ENCODE measurements at places on chromosomes 5 and 9.

DNA sequence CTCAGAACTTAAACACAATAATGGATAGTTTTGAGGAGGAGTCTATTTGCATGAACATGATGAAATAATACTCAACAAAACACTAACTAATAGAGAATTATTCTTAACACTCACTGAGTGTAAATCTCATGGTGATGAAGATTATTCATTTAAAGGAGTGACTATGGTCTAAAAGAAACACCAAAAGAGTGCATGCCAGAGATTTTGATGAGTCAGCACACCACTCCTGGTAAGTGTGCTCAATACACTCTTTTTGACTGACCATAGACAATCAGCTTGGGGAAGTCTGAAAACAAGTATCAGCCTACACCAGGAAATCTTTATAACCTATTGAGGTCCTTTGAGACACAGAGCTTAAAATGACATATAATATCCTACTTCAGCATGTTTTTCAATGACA, 6.8 kb upstream of the FST start:
- H3K4me1 ChIP-seq, result no peaks in the 10 kb centered on the region
- H3K27me3 ChIP-seq, result peaks cover 4% of the 10 kb centered on the region
- no peaks in the 10 kb centered on the region for H3K36me3 ChIP-seq
- H3K27ac ChIP-seq, result no peak overlapping the region
- no peak for DNase-seq
- H3K4me3 ChIP-seq, result no peak overlapping the region

DNA sequence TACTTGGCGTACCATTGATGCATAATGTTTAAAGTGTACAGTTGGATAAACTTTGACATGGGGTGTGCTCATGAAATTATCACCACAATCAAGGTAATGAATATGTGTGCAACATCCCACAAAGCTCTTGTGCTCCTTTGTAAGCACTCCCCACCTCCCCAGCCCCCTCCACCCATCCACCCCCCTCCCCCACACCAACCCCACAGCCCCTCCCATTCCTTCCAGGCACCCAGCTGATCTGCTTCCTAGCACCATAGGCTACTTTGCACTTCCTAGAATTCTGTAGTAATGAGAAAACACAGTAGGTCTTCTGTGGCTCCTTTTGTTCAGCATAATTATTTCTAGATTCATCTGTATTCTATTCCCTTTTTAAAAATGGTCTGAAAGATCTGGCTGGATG, 24.5 kb downstream of the FGD3 start:
- peaks cover 53% of the 10 kb centered on the region for H3K36me3 ChIP-seq
- peaks cover 28% of the 10 kb centered on the region for H3K4me1 ChIP-seq
- H3K27me3 ChIP-seq, result no peaks in the 10 kb centered on the region
- no peak for DNase-seq

- no peak overlapping the region for H3K27ac ChIP-seq
- H3K27me3 ChIP-seq, result no peaks in the 10 kb centered on the region
- H3K36me3 ChIP-seq, result no peaks in the 10 kb centered on the region
- H3K4me3 ChIP-seq, result no peak overlapping the region
- no peaks in the 10 kb centered on the region for H3K4me1 ChIP-seq
Measured at GRCh38 chr5:14250748-14251701, 107.9 kb downstream of the TRIO start.

DNA sequence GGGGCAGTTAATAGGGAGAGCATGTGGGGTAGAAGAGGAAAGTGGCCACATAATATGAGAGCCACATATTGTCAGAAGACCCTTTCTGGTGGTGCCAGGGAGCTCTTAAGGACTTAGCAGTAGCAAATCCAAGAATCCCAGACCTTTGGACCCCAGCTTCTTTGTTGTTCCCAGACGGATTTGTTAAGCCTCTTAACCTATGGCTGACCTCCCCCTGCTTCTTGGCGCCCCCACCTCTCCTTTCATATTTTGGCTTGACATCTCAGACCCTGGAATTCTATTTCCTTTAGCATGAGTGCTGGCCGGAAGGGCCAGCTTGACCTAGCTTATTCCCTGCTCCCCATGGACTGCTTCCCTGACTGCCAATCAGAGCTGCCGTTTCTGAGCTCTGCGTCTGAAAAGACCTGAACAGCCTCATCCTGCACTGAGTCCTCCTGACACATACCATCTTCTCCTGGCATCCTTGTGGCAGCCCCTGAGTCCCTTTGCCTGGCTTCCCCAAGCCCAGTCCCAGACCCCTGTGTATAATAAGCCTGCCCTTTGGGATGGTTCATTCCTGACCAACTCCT, 116.3 kb downstream of the PRKACG start:
- H3K4me1 ChIP-seq, result peaks cover 33% of the 10 kb centered on the region
- no peaks in the 10 kb centered on the region for H3K27me3 ChIP-seq
- H3K4me3 ChIP-seq, result no peak overlapping the region
- no peak for DNase-seq
- peak overlapping the region; percentile 96 for H3K27ac ChIP-seq

GRCh38 chr5:118894709-118895108, 93.6 kb downstream of the DTWD2 start:
- H3K27ac ChIP-seq, result no peak overlapping the region
- no peak overlapping the region for H3K4me3 ChIP-seq
- H3K4me1 ChIP-seq, result no peaks in the 10 kb centered on the region

DNA sequence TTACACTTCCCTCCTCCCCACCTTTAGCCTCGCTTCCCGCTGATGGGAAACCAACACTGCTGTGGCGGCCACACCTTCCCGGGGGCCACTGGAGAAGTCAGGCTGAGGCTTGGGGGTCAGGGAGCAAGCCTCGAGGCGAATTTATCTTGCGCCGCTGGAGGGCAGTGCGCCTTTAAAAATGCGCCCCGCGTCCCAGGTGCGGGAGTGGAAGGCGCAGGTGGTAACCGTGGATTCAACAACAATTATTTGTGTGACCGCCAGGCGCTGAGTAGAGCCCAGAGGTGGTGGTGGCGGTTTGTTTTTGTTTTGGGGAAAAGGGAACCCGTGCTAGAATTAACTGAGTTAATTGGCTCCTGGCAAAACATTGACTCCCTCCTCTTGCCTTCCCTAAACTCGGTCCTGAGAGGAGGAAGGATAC, 1.1 kb downstream of the CFAP77 start:
- peaks cover 35% of the 10 kb centered on the region for H3K27me3 ChIP-seq
- no peak overlapping the region for H3K4me3 ChIP-seq
- DNase-seq, result peak; percentile 60
- H3K4me1 ChIP-seq, result peaks cover 17% of the 10 kb centered on the region
- no peaks in the 10 kb centered on the region for H3K36me3 ChIP-seq

DNA sequence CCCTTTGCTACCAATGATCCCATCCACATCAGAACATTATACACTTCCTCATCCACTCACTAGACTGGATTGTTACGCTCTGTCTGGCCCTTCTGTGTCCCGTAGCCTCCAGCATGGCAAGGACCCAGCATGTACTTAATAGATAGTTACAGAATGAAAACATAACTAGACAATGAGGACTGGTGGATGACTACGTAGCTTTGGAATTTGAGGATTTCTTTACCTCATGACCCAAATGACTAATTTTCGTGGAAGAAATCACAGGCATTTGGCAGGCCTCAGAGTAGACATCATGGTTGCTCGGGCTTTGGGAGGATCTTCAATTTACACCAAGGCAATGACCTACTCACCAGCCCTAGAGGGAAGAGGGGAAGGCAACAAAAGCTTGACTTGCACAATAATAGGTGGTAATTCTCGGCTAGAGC, 299.8 kb downstream of the TLE1 start:
- H3K4me1 ChIP-seq, result peaks cover 4% of the 10 kb centered on the region
- H3K36me3 ChIP-seq, result no peaks in the 10 kb centered on the region
- H3K27me3 ChIP-seq, result no peaks in the 10 kb centered on the region
- no peak overlapping the region for H3K4me3 ChIP-seq
- no peak overlapping the region for H3K27ac ChIP-seq

GRCh38 chr5:41649659-41650058, 139.3 kb upstream of the PLCXD3 start:
- DNase-seq, result no peak
- no peaks in the 10 kb centered on the region for H3K4me1 ChIP-seq
- no peaks in the 10 kb centered on the region for H3K27me3 ChIP-seq
- H3K36me3 ChIP-seq, result no peaks in the 10 kb centered on the region

DNA sequence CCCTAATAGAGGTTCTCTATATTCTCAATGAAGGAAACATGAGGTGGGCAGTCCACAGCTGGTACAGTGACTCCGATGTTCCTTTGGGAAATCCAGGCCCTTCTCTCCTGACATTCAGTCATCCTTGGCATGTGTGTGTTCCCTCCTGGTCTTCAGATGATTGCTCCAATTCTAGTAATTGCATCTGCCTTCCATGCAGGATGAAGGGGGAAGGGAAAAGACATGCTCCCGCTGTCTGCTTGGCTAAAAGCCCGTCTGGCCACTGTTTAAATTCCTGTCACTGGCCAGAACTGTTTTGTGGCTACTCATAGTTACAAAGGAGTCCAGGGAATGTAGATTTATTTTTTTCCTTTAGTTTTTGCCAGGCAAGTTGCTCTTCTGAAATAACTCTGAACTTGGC, 65.0 kb downstream of the MAST4 start:
- H3K36me3 ChIP-seq, result no peaks in the 10 kb centered on the region
- no peaks in the 10 kb centered on the region for H3K27me3 ChIP-seq
- H3K27ac ChIP-seq, result no peak overlapping the region
- no peaks in the 10 kb centered on the region for H3K4me1 ChIP-seq
- H3K4me3 ChIP-seq, result no peak overlapping the region

DNA sequence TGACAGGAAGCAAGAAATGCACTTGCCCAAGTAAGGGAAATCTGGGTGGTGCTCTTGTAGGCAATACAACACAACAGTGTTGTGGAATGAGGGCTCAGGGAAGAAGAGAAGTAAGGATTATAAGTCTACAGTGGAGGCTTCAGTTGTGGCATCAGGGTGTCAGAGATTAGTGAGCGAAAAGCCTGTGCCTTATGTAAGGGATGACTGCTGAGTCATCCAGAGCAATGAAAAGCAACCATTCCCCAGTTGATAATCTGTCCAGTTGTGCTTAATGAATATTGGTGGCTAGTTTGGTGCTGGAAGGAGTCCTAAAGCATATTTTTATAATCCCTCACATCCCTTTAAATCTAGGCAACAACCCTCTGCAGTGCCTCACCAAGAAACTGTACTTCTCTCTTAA, 42.0 kb downstream of the FBXO38 start:
- no peak for DNase-seq
- H3K36me3 ChIP-seq, result peaks cover 76% of the 10 kb centered on the region
- no peak overlapping the region for H3K27ac ChIP-seq

DNA sequence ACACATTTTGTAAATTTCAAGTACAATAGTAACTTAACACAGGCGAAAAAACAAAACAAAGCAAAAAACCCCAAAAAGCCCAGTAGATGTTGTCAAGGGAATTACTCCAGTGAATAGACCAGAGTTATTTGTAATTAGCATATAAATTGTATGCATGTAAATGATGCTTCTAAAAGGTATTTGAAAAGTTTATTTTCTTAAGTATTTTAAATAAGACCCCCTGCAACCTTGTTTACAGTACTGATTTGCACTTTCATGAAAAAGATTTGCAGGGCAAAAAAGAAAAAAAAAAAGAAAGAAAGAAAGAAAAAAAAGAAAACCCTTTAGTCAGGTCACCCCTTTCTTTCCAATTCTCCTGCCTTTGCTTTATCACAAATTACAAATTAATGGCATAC, 372.3 kb upstream of the IRX2 start:
- no peak for DNase-seq
- H3K4me3 ChIP-seq, result no peak overlapping the region
- H3K27ac ChIP-seq, result no peak overlapping the region
- H3K4me1 ChIP-seq, result peaks cover 5% of the 10 kb centered on the region
- H3K27me3 ChIP-seq, result no peaks in the 10 kb centered on the region

DNA sequence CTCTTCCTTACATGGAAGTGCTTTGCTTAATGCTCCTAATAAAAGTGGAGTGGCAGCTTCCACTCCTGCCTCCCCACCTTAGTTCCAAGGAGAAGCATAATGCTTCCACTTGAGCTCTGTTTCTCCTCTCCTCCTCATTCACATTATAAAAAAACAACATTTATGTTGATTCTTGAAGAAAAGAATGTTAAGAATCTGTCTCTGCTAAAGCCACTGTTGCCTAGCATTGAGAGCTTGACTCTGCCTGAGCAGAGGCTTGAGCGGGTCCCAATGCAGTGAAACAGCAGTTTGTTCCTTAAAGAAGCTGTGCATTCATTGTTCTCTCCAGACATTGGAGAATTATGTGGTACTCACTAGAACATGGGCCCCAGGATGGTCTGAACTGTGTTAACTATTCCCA, 101.5 kb upstream of the GHR start:
- H3K36me3 ChIP-seq, result no peaks in the 10 kb centered on the region
- no peaks in the 10 kb centered on the region for H3K27me3 ChIP-seq
- H3K4me1 ChIP-seq, result no peaks in the 10 kb centered on the region
- no peak for DNase-seq

DNA sequence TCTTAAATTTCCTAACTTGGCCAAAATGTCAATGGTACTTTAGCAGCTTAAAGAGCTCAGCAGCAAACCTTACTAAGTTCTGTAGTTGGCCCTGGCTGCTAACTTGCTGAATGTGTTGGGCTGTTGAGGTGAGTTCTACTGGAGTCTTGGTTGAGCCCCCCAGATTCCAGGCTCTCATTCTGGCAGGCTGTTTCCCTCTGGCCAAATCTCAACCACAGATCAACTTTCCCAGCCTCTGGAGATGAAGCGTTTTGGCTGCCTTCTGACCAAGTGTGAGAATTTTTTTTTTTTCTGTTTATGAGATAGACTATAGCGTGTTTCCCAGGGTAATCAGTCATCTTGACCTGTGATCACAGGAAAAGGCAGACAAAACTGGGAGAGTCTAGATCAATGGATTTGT, 343.7 kb downstream of the EBF1 start:
- no peaks in the 10 kb centered on the region for H3K27me3 ChIP-seq
- no peak overlapping the region for H3K27ac ChIP-seq
- H3K4me3 ChIP-seq, result no peak overlapping the region
- H3K36me3 ChIP-seq, result no peaks in the 10 kb centered on the region
- no peak for DNase-seq

- H3K4me1 ChIP-seq, result no peaks in the 10 kb centered on the region
- DNase-seq, result no peak
- no peaks in the 10 kb centered on the region for H3K36me3 ChIP-seq
- H3K27ac ChIP-seq, result no peak overlapping the region
- H3K27me3 ChIP-seq, result no peaks in the 10 kb centered on the region
- H3K4me3 ChIP-seq, result no peak overlapping the region
Measured at GRCh38 chr5:60066502-60066901, 173.0 kb upstream of the PDE4D start.

DNA sequence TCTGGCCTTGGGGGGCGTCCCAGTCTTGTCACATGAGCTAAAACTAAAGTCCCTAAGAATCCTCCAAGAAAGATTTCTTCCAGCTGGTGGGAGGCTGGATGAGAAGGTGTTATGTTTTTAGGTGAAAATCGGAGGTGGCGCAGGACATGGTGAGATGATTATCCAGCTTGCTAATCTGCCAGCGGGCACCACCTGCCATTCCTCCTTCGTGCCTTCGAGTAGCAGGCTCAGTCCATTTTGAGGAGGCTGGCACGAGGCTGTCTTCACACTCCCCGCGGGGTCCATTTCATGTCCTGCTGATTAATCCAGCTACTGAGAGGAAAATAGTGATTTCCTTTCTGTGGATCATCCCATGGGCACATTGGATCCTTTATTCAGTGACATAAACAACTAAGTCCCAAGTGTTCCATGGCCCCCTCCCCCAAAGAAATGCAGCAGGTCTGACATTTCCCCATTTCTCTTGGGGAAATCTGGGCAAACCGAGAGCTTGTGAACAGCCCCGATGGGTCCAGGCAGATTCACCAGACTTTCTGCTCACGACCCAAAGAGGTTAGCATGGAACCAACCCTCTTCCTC, 38.2 kb upstream of the EXOC3 start:
- DNase-seq, result no peak
- no peaks in the 10 kb centered on the region for H3K27me3 ChIP-seq
- H3K27ac ChIP-seq, result no peak overlapping the region
- no peak overlapping the region for H3K4me3 ChIP-seq
